ENCODE measurements at places on chromosomes 12 and 14.

DNA sequence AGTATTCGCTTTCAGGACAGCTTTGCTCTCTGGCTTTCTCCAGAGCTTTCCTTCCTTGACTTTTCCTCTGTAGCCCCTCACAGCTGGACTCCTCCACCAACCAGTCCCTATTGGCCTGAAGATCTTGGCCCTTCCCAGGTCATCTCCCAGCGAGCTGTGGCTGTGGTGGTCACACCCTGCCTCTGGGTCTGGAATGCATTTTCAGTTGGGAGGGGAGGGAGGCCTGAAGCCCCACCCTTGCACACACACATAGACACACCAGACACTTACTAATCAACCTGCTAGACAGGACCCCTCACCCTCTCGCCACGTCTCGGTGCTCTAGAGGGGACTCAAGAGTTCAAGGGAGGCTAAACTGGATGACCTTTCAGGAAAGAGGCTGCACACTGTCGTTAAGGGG, 13.9 kb downstream of the JDP2 start:
- no peak for DNase-seq

GRCh38 chr12:26255893-26256645, 60.7 kb downstream of the SSPN start:
- DNase-seq: no peak

GRCh38 chr14:38808734-38809455, 294.1 kb downstream of the SEC23A start:
- no peak for DNase-seq

- no peak for DNase-seq
These were observed 280.8 kb downstream of the ZFP36L1 start for GRCh38 chr14:68512088-68512487.

DNA sequence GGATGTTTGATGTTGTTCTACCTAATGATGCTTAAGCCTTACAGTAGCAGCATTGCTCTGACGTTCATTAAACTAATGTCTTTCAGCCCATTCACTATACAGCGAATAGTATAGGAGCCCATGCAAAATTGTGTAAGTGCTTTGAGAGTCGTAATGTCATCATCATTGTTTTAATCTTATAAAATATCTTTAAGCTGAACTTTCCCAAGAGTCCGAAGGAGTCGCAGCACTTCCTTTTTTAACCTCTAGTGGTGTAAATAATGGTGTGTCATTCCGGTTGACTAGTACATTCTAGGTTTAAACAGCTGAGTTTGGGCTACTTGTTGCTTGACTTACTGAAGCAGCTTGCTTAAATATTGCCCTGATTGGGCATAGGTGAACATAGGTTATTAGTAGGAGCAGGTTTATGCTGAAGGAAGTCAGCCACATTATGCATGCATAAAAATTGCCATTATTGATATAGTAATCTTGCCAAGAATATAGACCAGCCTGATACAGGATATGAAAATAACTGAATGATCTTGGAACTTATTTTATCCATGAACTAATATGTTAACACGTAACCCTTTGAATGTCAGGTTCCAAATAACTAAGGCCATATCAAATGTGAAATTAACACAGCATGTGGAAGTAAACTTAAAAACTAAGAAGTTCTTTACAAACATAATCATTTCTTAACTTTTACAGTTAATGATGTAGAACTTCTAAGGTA, 2.6 kb downstream of the WNK1 start:
- DNase-seq: no peak

DNA sequence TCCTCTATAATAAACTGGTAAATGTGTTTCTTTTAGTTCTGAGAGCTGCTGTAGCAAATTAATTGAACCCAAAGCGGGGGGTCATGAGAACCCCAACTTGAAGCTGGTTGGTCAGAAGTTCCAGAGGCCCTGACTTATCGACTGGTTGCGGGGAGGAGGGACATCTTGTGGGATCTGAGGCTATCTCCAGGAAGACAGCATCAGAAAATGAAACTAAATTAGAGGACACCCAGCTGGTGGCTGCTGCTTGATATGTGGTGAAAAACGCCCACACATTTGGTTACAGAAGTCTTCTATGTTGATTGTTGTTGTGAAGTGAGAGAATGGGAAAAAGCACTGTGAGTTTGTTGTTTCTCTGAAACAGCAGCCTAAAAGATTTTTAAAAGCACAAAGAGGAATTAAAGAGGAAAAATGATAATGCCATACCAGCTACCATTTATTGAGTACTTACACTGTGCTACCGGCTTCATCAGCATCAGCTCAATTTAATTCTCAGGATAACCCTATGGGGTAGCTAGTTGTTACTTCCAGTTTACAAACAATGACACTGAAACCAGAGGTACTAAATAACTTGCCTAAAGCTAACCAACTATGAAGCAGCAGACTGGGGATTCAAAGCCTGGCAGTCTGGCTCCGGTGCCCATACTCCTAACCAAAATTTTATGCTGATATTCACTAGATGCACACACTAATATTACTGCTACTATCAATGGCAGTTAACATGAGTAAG, 24.3 kb downstream of the DDX24 start:
- DNase-seq: no peak

- DNase-seq: no peak
These were observed 84.8 kb downstream of the STON2 start for GRCh38 chr14:81315341-81315740.

DNA sequence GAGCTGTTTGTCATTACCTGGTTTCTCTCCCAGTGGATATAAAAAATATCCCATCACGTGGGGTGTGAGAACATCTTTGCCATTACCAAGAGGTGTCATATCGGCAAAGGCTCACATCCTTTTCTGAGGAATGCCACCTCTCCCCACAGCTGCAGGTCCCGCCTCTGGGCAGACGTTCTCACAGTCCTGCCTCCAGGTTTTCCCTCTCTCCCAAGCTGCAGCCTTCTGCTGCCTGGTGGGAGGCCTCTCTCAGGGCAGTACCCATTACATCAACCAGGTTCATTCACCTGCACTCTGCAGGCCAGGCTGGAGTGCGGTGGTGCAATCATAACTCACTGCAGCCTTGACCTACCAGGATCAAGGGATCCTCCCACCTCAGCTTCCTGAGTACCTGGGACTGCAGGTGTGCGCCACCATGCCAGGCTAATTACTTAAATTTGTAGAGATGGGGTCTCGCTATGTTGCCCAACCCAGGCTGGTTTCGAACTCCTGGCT, 15.0 kb upstream of the TMEM119 start:
- DNase-seq: no peak

DNA sequence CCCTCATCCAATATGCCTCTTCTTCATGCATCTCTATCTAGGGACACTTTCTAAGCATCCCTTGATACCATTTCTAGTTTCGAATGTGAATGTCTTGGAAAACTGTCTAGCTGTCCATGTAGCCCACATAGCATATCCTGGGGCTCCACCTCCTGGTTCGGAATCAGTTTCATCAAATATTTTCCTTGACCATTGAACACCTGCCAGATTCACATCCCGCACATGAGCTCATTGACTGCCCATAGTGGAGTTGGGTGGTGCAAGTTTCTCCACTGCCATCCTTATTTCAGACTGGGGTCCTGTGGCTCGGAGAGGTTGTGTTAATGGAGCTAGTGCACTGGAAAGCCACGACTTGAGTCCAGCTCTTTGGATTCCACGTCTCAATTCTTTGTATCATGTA, 58.6 kb upstream of the TMEM263 start:
- no peak for DNase-seq

DNA sequence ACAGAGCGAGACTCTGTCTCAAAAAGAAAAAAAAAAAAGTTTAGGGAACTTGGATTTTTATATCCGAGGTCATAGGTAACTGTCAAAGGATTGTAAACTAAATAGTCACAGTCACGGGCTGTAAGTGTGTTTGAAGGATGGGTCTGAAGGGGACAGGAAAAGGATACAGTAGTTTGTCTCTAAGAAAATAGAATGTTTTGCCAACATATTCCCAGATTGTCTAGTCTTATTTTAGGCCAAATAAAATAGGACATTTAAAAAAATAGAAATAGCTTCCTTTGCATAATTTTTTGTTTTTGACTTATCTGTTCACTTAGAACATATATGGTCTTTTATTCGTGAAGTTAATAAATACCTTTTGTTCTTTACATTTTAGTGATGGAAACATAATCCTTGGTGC, 24.2 kb upstream of the REP15 start:
- DNase-seq: no peak

DNA sequence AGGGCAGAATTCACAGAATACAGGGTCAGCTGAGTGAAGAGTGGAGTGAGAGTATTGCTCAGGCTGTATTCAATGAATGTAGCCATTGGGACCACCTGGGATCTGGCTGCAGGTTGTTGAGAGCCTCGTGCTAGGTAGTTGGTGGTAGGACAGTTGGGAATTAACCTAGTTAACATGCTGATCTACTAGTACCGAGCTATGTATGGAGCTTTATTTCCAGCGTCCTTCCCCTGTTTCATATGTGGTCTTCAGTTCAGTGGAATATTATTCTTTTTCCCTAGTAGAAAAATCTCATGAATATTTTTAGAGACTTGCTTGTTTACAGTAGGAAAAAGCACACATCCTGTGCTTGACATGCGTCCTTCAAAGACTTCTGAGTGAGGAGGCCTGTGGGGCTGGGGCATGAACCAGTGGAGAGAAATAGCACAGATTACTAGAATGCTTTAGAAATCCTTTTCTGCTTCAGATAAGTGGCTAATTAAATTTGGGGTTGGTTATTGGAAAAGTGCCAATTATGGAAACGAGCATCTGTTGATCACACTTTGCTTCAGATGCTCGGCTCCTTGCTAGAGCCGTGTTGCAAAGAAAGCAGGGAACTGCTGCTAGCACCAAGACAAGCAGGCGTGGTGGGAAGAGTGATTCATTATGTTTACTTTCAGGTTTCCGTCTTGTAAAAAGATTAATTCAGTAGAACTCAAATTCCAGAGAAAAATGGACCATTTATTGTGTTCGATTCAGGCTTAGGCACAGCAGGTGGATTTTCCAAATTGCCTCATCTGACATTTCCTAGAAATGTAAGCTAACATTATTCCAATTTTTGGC, 53.6 kb downstream of the ARF6 start:
- DNase-seq: no peak

DNA sequence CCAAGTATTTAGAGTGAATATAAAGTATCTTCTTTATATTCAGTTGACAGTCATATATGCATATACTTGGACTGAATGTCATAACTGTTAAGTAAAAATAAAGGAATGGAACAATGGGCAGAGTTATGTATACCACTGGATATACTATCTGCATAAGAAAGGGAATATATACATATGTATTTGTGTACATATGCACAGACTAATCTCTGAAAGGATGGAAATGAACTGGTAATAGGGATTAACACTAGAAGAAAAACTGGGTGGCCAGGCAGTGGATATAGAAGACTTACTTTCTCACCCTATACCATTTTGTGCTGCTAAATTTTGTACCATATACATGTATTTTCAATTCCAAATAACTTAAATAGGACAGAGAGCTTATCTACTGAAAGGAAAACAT, 200.1 kb downstream of the MED13L start:
- no peak for DNase-seq

DNA sequence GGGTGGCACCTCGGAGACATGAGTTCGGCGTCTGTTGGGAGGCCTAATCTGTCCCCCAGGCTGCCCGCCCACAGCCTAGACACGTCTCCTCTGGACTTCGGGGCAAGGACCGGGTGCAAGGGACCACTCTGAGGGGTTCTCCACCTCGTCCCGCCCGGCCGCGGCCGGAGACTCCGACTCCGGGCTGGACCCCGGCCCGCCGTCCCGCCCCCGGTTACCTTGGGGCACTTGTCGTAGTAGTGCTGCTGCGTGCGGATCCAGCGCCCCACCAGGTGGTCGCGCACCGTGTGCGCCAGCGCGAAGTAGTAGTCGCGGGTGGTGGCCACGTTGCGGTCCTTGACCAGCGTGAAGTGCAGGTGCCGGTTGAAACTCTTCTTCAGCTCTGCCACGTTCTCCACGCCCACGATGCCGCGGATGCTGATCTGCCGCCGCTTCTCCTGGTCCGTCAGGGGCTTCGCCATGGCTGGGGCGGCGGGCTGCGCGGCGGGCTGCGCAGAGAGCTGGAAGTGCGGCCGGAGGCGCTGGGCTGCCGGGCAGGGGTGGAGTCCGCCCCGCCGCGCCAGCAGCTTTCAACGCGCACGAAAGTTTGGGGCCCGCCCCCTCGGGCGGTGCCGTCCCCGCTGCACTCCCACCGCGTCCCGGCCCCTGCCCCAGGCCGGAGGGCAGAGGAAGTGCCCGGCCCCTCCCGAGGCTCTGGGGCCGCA, at the start of gene PYGL:
PYGL (minus strand) TSS at position 541 of the 704 bp plus-strand sequence; CDS start at position 461, 80 bp downstream.
- no peak for DNase-seq

DNA sequence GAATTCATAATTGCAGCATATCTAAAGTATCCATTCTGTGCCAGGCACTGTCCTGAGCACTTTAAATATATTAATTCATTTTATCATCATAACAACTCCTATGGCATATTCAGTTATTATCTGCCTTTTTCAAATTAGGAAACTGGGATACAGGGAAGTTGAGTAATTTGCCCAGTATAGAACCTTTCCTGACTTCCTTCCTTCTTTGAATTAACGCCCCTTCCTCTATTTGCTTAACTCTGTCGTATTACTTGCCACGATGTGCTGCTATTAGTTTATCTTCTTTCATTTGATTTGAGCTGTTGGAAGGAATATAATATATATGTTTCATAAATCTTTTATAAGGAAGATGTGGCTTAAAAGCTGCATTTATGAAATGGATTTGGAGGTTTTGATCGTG, 25.4 kb upstream of the FAM177A1 start:
- DNase-seq: no peak

All from effector CD8-positive, alpha-beta T cell (primary cell).